ENCODE measurements at places on chromosomes 13 and 19.

- no peak for DNase-seq
Measured at GRCh38 chr13:112638157-112638750, 50.3 kb upstream of the TUBGCP3 start.

- DNase-seq, result no peak
Measured at GRCh38 chr13:67367399-67367798, 137.3 kb upstream of the PCDH9 start.

GRCh38 chr13:109778102-109778542 is 8.3 kb downstream of the IRS2 start:
- no peak for DNase-seq

- DNase-seq, result no peak
Measured at GRCh38 chr19:11452620-11453310, 17.3 kb downstream of the PRKCSH start.

- no peak for DNase-seq
Measured at GRCh38 chr13:49314344-49314882, 66.7 kb downstream of the CDADC1 start.

- DNase-seq, result no peak
Measured at GRCh38 chr19:46803555-46803954, 15.2 kb upstream of the SLC1A5 start.

DNA sequence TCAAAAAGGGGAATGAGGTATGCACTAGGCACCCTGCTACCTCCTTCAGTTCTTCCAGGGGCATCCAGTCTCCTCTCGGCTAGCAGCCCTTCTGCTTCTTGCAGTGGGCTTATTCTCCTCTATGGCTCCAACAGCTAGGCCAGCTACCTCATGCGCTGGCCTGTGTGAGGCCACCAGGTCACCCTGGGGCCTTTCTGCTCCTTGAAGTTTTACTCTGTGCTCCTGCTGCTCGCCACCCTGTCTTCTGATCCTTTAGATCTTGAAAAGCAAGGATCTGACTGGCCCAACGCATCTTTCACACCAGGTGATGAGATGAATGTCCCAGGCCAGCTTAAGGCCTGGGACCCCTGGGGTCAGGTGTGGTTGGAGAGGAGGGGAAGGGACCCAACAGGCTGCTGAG is 66.2 kb downstream of the RUBCNL start:
- no peak for DNase-seq

DNA sequence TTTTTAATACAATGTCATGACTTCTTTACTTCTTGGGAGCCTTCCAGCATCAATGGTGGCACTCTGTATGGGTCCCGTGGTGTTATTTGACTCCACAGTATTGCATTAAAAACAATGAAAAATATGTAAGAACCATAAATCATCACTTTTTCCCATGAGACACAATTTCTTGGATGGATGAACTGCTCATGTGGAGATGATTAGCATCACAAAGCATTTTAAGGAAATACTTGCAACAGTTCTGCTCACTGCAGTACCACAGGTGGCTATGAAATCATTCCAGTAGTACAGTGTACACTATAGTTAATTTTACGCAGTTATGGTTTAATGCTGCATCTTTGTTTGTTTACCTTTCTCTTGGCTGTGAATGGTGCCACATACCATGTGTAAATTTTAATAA is 37.2 kb upstream of the C1QTNF9B start:
- DNase-seq, result no peak

- DNase-seq, result no peak
Measured at GRCh38 chr13:95756072-95756471, 79.1 kb downstream of the DNAJC3 start.

GRCh38 chr13:25827831-25828465 is 223.9 kb downstream of the SHISA2 start:
- no peak for DNase-seq

GRCh38 chr13:74696148-74696922 is 562.1 kb upstream of the KLF12 start:
- DNase-seq, result no peak

DNA sequence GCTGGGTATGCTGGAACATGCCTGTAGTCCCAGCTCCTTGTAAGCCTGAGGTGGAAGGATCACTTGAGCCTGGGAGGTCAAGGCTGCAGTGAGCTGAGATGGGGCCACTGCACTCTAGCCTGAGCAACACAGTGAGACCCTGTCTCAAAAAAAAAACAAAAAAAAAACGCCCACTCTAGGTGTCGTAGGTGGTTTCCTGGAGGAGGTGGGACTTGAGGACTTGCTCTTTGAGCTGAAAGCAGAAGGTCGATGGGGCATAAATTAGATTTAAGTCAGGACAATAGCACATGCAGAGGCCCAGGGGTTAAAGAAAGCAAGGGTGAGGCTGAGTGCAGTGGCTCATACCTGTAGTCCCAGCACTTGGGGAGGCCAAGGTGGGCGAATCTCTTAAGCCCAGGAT is 12.9 kb upstream of the ILF3 start:
- no peak for DNase-seq

GRCh38 chr13:65063753-65064152 is 2166.4 kb downstream of the PCDH9 start:
- no peak for DNase-seq

- no peak for DNase-seq
Measured at GRCh38 chr19:6707011-6707657, 13.3 kb downstream of the C3 start.

DNA sequence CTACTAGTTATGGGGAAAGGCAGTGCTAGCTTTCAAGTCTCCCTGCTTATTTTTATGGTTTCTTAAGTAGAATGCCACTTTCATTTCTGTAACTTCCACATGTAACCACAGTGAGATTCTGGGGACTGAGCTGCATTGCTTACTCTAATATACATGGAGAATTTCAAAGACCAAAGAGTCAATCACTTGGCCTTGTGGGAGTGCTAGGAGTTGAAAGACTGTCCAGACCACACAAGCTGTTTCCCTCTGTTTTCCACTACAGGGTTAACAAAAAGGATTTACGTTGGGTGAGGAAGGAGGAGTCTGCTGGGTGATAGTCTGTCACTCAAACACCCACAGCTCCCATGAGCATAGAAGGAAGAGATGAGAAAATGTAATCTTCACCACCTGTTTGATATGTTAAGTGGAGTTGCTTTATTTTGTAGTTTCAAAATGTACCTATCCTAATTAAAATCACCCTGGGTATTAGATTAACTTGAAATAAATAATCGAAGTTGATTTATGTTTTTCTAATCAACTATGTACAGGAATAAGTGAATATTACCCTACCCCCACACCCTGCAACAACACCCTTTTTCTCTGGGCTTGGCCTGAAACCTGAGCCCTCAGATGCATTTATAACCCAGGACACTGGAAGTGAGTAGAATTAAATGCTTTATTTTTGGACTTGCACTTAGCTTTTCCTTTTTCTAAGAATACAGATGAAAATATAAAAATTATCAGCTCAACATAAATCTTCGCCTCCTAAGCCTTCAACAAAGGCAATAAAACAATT is 225.8 kb upstream of the SLC10A2 start:
- no peak for DNase-seq

DNA sequence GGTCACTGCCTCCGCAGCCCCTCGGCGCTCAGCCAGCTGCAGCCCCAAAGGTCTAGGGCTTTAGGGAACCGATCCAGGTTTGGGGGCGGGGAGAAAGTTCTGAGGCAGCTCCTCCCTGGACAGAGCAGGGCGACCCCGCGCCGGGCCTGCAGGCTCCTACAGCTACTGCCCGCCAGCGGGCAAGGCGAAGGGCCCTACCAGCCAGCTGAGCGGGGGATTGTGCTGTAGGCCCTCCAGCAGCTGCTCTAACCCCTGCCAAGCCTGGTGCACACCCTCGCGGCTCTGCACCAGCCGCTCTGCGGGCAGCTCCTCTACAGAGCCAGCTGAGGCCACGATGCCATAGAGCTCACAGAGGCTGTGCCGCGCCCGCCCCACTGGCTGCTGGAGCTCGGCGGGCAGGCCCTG is 14.0 kb downstream of the PLIN4 start:
- no peak for DNase-seq

DNA sequence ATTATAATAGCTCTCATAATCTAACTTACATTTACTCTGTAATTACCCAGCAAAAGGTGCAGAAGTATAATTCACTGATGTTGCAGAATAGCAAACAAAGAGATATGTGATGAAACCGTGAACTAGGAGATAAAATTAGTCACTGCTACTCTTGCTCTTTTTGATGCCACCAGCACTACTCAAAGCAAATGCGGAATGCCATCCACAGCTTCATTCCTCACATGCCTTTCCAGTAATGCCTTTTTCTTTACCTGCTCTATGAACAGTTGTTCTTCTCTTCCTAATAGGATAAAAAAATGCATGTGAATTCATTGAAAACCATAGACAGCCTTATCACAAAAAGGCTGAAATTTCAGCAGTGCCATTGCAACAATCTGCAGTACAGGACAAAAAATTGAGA is 1129.5 kb downstream of the DIAPH3 start:
- no peak for DNase-seq

DNA sequence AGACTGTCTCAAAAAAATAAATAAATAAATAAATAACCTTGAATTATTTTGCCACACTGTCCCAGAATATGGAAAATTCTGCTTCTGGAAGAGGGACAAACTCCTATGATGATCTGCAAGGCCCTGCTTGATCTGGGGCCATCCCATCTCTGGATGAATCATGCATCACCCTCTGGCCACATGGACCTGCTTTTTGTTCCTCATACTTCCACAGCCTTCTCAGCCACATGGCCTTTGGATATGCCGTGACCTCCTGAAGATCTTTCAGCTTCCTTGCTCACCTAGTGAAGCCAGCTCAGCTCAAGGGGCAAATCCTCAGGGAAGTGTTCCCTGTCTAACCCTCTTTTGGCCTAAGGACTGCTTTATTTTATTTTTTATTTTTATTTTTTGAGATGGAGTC is 10.3 kb downstream of the IER2 start:
- peak; percentile 16 for DNase-seq

- DNase-seq, result no peak
Measured at GRCh38 chr19:10219678-10220077, 11.5 kb downstream of the S1PR2 start.

- DNase-seq, result no peak
Measured at GRCh38 chr19:38193445-38193844, 30.6 kb downstream of the DPF1 start.

GRCh38 chr13:20719783-20720182 is 16.3 kb downstream of the IL17D start:
- no peak for DNase-seq

GRCh38 chr13:112510002-112510780 is 77.8 kb downstream of the TUBGCP3 start:
- no peak for DNase-seq

DNA sequence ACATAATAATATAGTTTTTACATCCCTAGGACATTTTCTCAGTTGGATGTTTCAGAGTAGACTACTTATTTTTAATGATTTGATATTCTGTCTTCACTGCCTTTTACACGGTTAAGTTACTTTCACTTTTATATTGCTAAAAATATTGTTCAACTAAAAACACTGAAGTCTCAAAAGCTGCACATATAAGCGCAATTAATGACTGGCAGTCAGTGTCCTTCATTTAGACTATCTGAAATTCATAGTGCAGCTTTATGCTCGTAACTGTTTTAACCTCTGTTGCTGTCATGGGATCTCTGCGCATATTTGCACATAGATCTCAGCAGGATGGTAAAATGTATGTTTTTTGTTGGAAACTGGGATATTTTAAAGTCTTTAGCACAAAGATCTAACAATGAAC is 864.3 kb downstream of the SLITRK6 start:
- no peak for DNase-seq

- DNase-seq, result no peak
Measured at GRCh38 chr19:1336079-1336684, 47.5 kb upstream of the NDUFS7 start.

- DNase-seq, result no peak
Measured at GRCh38 chr13:44352671-44353070, 21.0 kb upstream of the SERP2 start.

DNA sequence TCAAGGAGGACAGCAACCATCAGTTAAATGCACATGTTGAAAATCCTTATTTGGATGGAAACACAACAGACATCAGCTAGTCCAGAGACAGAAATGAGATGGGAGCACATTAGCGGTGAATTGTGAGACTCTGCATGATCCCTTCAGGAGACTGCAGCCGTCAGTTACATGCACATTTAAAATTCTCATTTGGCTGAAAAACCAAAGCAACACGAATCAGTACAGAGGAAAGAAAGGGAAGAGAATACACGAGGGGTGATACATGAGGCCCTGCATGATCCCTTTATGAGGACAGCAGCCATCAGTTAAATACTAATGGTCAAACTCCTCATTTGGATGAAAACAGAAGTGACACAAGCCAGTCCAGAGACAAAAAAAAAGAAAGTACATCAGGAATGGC is 123.4 kb downstream of the PTPRS start:
- DNase-seq, result no peak

DNA sequence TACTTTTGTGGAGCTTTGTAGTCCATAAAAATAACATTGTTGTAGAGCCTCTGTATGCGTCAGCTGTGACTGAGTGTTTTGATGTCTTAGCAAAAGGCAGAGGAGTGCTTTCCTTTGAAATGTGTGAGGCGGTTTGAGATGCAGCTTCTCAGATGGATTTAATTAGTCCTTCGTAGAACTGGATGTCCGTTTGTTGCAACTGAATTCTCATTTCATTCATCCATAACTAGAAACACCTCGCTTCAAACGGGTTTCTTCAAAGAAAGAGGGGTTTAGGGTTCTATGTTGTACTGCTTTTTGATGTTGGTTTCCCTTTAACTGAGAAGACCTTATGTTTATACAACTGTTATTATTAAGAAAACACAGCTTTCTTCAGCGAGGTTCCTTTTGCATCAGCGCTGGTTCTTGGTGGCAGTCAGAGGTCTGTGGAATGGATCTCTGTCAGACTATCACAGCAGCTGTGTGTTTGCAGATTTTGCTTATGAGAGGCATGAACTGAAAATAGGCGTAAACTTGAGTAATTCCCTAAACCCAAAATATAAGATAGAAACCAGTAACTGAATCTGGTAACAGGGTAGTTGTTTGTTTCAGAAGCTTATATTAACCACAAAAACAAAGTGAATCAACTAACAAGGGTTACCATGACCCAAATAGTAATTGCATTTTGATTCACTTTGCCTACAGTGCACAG is 194.4 kb downstream of the GGACT start:
- no peak for DNase-seq

- DNase-seq, result no peak
Measured at GRCh38 chr13:20197361-20197834, 4.7 kb upstream of the GJB2 start.

GRCh38 chr13:40963927-40964326 is 55.2 kb downstream of the ELF1 start:
- no peak for DNase-seq

GRCh38 chr13:44308352-44308751 is 65.3 kb upstream of the SERP2 start:
- no peak for DNase-seq

GRCh38 chr13:70732611-70733010 is 624.4 kb upstream of the KLHL1 start:
- no peak for DNase-seq
